ENCODE measurements at places on chromosomes 7 and 10. TPM values are rescaled to one million over a fixed set of nuclear protein-coding genes. Genes with fewer than 3 reads are reported as not detected.

GRCh38 chr7:48384180-48384752 is 213.0 kb downstream of the ABCA13 start:
- H3K36me3 ChIP-seq, result no peaks in the 10 kb centered on the region
- H3K4me3 ChIP-seq, result no peak overlapping the region

The ACSM6 gene
- not detected for total RNA-seq

The SCART1 gene
- total RNA-seq, result 5.6 TPM

The CNPY1 gene
- total RNA-seq, result not detected

DNA sequence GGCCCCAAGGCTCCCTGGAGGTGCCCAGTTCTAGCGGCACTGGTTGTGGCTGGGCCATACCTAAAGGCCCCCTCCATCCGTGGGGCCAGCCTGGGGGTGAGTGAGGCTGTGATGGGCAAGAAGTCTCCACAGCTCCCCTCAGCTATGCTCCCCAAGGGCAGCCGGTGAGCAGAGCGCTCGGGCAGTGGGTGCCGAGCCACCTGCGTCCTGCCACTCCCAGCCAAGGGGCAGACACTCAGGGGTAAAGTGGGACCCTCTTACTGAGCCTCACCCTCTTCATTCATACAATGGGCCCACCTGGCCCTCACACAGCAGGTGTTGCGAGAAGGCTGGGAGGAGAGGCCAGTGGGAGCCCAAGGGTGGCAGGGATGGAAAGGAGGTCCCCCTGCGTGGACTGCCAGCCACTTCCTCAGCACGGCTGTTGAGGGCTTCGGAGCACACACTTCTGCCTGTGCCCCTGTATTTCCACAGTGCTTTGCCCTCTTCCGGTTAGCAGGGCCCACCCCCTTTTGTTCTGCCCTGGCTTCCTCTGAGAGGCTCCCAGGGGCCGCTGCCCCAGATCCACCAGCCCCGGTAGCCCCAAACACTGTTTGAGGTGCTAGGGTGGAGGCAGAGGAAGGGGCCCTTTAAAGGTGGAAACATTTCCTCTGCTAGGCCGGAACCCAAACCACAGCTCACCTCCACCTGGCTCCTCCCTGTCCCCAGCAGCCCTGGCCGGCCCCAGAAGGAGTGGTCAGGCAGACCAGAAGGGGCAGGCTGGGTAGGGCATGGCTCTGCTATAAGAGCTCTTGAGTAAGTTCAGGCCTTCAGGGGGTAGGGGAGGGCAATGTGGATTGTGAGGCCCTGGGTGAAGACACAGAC is 16.4 kb upstream of the C10orf105 start:
- H3K36me3 ChIP-seq, result no peaks in the 10 kb centered on the region
- H3K27ac ChIP-seq, result peak overlapping the region; percentile 83
- no peaks in the 10 kb centered on the region for H3K27me3 ChIP-seq
- H3K4me3 ChIP-seq, result no peak overlapping the region
- DNase-seq, result peak; percentile 79

- H3K27ac ChIP-seq, result no peak overlapping the region
- H3K27me3 ChIP-seq, result no peaks in the 10 kb centered on the region
- no peak for DNase-seq
- no peaks in the 10 kb centered on the region for H3K36me3 ChIP-seq
- no peaks in the 10 kb centered on the region for H3K4me1 ChIP-seq
These were observed 205.0 kb downstream of the ABCA13 start for GRCh38 chr7:48376263-48376662.

The POLR2J2 gene
- total RNA-seq, result 56.4 TPM

The KIAA1549 gene
- 0.10 TPM for total RNA-seq

DNA sequence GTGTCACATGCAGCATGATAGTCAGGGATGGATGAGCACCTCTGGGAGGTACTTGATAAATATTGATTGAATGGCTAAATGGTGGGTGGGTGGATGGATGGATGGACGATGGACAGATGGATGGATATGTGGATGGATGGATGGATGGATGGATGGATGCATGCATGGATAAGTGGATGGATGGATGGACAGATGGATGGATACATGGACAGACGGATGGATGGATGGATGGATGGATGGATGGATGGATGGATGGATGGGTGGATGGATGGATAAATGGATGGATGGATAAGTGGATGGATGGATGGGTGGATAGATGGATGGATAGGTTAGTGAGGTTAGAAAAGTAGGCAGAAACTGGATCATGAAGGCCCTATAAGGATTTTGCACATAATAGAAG is 37.4 kb downstream of the PTPRE start:
- no peak for DNase-seq
- no peak overlapping the region for H3K27ac ChIP-seq
- H3K27me3 ChIP-seq, result no peaks in the 10 kb centered on the region
- no peak overlapping the region for H3K4me3 ChIP-seq
- H3K4me1 ChIP-seq, result no peaks in the 10 kb centered on the region

GRCh38 chr10:99457813-99458212 is 27.4 kb upstream of the GOT1 start:
- no peak overlapping the region for H3K27ac ChIP-seq
- H3K4me3 ChIP-seq, result no peak overlapping the region
- peaks cover 25% of the 10 kb centered on the region for H3K27me3 ChIP-seq
- H3K36me3 ChIP-seq, result no peaks in the 10 kb centered on the region
- no peak for DNase-seq

The PAPSS2 gene
- not detected for total RNA-seq

DNA sequence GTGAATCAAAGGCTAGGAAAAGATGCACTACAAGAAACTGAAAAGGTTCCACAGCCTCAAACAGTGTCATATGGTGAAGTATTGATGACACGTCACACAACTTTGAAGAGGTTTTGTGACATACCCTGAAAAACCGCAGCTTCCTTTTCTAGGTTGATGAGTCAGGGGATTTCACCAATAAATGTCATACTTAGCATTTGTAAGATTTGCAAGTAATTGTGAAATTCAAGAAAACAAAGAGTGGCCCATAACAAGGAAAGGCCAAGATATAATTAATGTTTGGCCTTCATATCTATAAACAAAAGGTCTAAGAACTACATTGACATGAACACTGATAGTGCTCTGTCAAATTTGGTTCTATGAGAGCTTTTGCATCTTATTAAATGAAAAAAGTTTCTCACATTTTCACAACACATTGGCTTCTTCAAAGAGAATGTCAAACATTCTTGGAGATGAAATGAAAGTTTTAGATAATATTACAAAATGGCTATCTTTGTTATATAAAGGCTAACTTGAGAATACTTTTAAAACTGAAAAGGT is 62.0 kb upstream of the NAMPT start:
- no peaks in the 10 kb centered on the region for H3K36me3 ChIP-seq
- H3K4me3 ChIP-seq, result peak overlapping the region; percentile 57
- no peaks in the 10 kb centered on the region for H3K27me3 ChIP-seq
- DNase-seq, result peak; percentile 50
- H3K27ac ChIP-seq, result peak overlapping the region; percentile 88
- H3K4me1 ChIP-seq, result peaks cover 23% of the 10 kb centered on the region

DNA sequence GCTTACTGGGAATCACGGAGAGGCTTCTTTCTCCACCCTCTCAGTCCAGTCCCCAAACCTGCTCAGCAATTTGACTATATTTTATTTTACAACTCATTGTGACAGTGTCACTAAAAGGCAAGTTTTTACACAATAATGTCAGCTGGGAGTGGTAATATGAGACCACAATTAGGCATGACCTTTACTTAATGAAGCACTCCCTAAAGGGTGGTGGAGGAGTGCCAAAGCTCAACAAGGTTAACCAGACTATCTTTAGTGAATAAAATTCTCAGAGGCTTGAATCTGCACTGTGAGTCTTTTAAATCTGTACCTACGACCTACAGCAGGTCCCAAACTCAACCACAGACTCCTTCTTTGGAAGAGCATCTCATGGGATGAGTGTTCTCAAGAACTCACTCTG is 215.6 kb downstream of the TAX1BP1 start:
- no peaks in the 10 kb centered on the region for H3K36me3 ChIP-seq
- no peaks in the 10 kb centered on the region for H3K27me3 ChIP-seq
- H3K27ac ChIP-seq, result no peak overlapping the region
- no peak for DNase-seq
- no peak overlapping the region for H3K4me3 ChIP-seq

DNA sequence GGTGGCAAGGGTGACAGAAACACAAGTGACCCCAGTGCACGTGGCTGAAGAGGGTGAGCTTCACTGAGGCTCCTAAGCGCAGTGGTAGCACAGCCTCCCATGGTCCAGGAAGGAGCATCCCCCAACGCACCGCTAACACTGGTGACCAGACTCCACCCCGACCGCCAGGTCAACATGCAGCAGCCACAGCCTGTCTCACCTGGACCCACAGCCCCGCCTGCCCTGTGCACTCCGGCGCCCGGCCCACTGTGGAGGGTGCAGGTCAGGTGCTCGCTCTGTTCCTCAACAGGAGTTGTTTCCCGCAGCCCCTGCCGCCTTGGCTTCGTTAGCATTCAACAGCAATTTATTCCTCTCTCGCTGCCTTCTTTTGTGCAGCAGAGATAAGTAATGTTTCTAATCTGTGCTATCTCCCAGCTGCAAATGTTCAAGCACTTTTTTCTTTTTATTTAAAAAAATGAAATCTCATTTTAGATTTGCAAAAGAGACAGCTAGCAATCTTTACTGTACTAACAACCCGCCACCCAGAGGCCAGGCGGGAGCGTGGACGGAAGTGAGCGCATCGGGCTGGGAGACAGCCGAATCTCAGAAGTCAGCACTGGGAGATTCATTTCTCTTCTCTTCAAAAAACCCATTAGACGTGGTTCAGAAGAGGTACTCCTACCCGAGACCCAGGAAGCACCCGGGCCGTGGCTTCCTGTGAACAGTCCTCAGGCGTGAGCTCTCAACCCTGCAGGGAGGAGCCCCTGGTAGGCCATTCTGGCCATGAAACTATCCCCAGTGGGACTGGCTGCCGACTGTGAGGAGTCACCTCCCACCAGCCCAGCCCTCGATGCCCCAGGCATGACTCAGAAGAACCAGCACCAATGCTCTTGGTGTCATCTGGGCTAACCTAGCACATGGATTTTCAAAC is 133.4 kb downstream of the MAD1L1 start:
- peaks cover 27% of the 10 kb centered on the region for H3K4me1 ChIP-seq
- H3K27ac ChIP-seq, result peak overlapping the region; percentile 49
- H3K4me3 ChIP-seq, result no peak overlapping the region
- no peaks in the 10 kb centered on the region for H3K27me3 ChIP-seq
- H3K36me3 ChIP-seq, result no peaks in the 10 kb centered on the region

Data from CD4-positive, CD25-positive, alpha-beta regulatory T cell (primary cell).